ENCODE measurements at places on chromosomes 2 and 18.

DNA sequence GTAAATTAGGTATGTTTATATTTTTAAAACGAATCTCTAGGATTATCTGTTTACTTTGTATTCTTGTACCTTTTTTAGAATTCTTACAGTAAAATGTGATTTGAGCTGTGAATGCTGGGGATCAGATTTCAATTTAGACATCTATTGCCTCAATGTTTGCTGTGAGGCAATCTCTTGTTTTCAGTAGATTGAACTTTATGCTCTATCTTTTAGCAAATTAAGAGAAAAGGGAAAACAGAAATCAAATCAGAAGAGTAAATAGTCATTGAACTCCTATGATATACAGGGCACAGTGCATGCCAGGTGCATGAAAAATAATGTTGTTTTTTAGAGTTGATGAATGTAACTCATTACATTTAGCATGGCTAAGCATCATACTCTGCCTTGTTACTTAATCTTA lies 39.5 kb downstream of the ZC3H6 start:
- DNase-seq: no peak

DNA sequence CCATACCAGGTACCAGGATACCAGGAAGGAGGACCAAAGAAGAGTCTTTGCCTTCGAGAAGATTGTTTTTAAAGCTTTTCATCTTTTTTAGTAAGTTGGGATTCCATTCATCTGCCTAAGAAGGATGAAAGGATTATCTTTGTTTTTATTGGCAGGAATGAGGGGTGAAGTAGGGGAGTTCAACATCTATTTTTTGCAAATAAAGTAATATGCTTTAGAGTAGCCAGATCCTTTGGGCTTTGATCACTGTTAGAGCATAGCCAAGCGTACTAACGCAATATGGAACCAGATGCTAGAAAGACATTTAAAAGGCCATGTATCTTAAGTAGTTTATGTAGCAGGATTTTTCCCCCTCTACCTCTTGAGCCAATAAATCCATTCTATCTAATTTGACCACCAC lies 133.0 kb downstream of the PRPF40A start:
- no peak for DNase-seq

GRCh38 chr2:72694715-72695496 lies 130.9 kb downstream of the EXOC6B start:
- no peak for DNase-seq

DNA sequence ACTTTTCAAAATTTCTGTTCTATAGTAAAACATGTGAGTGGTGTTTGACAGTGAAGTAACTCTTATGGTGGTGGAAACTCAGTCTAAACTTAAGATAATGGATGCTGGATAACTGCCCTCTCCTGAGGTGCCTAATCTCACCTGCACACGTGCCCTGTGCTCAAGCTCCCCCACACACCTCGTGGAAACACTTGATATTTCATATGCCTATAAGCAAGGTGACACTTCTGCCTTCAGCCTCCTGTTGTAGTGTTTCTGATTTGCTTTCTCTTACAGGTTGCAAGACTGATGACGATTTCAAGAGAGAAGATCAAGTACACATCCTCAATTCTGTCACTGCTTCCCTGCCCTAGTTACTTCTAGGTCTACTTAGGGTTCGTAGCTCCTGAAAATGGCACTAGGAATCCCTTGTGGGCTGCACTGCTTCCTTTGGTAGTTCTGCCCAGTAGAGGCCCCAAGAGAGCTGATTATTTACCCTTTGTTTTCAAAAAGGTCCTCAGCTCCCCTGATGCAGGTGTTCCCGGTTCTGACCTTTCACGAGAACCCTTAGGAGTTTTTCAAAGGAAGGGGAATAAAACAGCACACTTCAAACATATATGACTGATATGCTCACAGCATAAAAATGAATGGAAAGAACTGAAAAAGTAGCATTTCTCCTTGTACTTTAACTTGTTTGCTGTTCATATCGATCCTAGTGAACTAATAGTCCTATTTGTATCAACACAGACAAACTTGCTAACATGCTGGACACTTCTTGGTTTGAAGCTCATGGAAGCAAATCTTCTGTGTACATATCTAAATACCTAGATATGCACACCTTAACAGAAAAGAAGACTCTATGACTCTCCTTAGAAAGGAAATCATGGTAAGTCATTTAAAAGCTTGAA lies 6.7 kb downstream of the CAVIN2 start:
- DNase-seq: no peak

DNA sequence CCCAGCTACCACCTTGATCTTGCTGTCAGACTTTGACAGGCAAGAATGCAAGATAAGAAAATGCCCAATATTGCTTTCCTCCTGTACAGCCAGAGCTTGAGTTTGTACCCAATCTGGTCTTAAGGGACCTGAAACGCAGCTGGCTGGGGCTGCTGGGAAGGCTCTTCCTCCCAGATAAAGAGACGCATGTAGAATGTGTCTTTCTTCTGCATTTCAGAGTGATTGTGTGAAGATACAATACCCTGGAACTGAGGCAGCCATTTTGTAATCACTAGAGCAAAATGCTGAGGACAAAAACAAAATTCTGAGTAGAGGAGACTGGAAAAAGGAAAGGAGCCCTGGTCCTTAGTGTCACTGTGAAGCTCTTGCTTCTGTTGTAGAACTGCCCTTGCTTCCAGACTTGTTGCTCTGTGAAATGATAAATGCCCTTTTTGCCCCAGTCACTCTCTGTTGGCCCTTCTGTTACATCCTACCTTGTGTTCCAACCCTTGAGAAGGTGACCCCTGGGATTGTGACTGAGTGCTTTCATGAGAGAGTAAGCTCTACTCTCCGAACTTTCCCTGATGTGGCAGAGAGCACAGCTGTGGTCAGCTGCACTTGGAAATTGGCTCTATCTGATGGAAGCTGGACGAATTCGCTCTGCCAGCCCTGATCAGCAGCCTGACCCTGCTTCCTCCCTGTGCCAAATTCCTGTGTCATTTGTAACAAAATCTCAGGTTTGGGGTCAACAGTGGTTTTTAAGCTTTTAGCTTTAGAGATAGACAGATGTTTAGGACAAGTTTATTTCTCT lies 137.4 kb upstream of the RBMS1 start:
- DNase-seq: no peak

DNA sequence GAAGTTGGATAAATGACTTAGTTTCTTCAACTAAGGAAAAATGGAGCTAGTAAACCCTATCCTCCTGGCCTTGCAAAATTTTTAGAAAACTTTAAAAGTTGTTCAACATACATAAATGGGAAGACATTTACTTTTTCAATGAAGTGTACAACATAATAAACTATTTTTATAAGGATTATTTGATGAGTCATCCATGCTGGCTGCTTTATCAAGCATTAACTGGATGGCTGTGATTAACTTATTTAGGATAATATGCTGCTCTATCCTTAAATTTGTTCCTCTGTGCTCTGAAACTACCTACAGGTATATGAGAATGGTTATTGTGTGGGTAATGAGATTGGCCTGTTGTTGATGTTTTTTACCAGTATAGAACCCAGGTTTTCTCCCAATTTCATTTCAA lies 21.3 kb downstream of the DYTN start:
- DNase-seq: no peak

DNA sequence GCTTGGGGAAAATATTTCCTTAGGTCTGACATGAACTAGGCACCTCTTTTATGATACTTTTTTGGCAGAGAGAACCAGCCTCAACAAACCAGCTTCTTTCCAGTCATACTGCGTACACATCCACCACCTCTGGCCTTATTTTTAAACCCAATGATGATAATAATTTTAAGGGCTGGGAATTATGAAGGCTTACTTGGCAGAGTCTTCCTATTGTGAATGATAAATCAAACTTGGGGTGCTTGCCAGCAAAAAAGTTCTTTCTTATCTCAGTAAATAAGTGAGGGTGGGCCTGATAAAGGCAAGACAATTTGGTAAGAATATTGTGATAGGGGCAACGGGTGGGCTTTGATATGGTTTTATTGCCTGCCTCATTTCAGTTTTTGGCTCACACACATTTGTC lies 1230.2 kb upstream of the ZEB2 start:
- no peak for DNase-seq

GRCh38 chr18:31041271-31042083 lies 1.1 kb downstream of the DSC3 start:
- DNase-seq: no peak

GRCh38 chr2:162520959-162521358 lies 177.0 kb downstream of the GCA start:
- no peak for DNase-seq

DNA sequence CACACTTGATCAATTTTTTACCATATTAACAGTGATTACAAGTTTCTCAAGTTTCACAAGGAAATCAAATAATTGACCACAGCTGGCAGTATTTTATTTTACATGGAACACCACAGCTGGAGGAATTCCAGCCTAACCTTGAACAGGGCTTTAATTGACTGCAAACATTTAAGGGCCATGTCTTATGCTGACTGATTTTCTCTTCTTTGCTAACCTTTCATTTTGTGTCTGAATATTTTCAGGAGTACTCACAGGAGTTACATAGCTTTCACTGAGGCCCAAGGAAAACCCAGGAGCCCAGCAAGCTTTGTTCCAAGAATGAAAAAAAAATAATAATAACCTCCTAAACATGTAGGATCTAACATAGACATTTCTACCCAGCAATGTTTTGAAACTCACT lies 49.6 kb downstream of the FRZB start:
- no peak for DNase-seq

- DNase-seq: no peak
These were observed 23.4 kb upstream of the CHRNA1 start for GRCh38 chr2:174787487-174788205.

GRCh38 chr2:21233194-21233593 lies 109.4 kb downstream of the TDRD15 start:
- DNase-seq: no peak
